ENCODE measurements at places on chromosomes 2 and 18. TPM values are rescaled to one million over a fixed set of nuclear protein-coding genes. Genes with fewer than 3 reads are reported as not detected.

The PAIP2B gene
- 10.6 TPM for polyA plus RNA-seq

The KIAA2012 gene
- polyA plus RNA-seq: not detected

The TCF4 gene
- polyA plus RNA-seq: 4.4 TPM

The MBOAT2 gene
- 15.9 TPM for polyA plus RNA-seq

The IL1RL1 gene
- polyA plus RNA-seq: 102 TPM

The HOXD13 gene
- not detected for polyA plus RNA-seq

The SULT1C2 gene
- 117 TPM for polyA plus RNA-seq

The EML6 gene
- 1.7 TPM for polyA plus RNA-seq

The SLC30A3 gene
- polyA plus RNA-seq: not detected

The LYG2 gene
- not detected for polyA plus RNA-seq

DNA sequence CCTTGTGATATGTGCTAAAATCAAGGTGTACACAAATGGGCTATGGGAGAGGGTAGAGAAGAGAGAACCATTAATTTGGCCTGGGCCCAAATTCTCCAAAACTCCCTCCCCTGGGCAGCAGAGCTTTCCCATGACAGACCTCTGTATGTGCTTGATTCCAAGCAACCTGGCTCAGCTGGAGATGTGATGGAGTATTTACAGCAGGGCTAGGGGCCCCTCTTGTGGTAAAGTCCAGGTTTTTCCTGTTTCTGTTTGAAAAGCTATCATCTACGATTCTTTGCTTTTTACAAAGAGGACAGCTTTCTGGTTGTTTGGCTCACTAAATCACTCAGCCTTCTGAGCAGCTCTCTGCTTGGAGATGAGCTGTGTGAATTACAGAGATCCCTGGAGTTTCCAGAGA, 40.3 kb downstream of the KCNS3 start:
- H3K4me1 ChIP-seq: peaks cover 3% of the 10 kb centered on the region
- no peaks in the 10 kb centered on the region for H3K27me3 ChIP-seq
- no peak overlapping the region for H3K27ac ChIP-seq
- H3K36me3 ChIP-seq: no peaks in the 10 kb centered on the region
- H3K4me3 ChIP-seq: no peak overlapping the region

GRCh38 chr2:146532009-146532408, 1312.8 kb upstream of the ACVR2A start:
- H3K27ac ChIP-seq: no peak overlapping the region
- H3K4me1 ChIP-seq: no peaks in the 10 kb centered on the region

GRCh38 chr2:7697052-7697451, 779.8 kb downstream of the RNF144A start:
- H3K36me3 ChIP-seq: no peaks in the 10 kb centered on the region
- no peak overlapping the region for H3K27ac ChIP-seq

- peaks cover 64% of the 10 kb centered on the region for H3K27me3 ChIP-seq
- H3K27ac ChIP-seq: no peak overlapping the region
- no peak overlapping the region for H3K4me3 ChIP-seq
Measured at GRCh38 chr2:174339561-174340399, 5.0 kb downstream of the SP9 start.

DNA sequence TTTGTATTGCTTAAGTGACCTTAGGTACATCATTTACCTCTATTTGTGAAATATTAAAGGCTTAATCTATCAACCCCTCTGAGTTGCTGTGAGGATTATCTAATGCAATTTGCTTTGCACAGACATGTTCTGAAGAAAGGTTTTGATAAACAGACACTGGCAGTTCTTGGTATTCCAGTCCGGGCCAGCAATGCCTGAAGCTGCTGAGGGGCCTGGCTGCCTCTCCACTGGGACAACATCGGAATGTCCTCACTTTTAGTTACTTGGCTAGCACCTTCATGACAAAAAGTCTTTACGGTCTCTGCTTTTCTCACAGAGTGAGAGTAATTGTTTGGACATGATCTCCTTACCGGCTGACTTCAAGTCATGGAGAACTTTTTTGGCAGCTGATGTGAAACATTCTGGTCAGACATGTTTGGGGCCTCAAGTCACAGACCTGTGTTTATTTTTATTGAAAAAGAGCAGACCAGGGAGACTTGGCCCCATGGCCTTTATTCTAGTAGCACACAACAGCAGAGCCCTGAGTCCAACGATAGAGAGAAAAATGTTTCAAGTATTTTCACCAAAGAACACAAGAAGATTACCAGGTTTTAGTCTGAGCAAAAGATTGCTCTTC, 1112.3 kb upstream of the FANCL start:
- no peaks in the 10 kb centered on the region for H3K27me3 ChIP-seq
- no peak overlapping the region for H3K27ac ChIP-seq
- DNase-seq: no peak
- no peak overlapping the region for H3K4me3 ChIP-seq
- H3K36me3 ChIP-seq: no peaks in the 10 kb centered on the region
- H3K4me1 ChIP-seq: no peaks in the 10 kb centered on the region

GRCh38 chr2:193331676-193332075, 1136.9 kb upstream of the TMEFF2 start:
- no peaks in the 10 kb centered on the region for H3K27me3 ChIP-seq
- H3K4me3 ChIP-seq: no peak overlapping the region
- no peaks in the 10 kb centered on the region for H3K4me1 ChIP-seq
- H3K27ac ChIP-seq: no peak overlapping the region
- H3K36me3 ChIP-seq: no peaks in the 10 kb centered on the region

GRCh38 chr18:23274638-23275482, 139.6 kb downstream of the CABLES1 start:
- DNase-seq: peak; percentile 34
- H3K4me1 ChIP-seq: peaks cover 4% of the 10 kb centered on the region
- no peaks in the 10 kb centered on the region for H3K36me3 ChIP-seq
- no peak overlapping the region for H3K27ac ChIP-seq
- no peak overlapping the region for H3K4me3 ChIP-seq

GRCh38 chr2:70690846-70691245, 77.2 kb downstream of the ADD2 start:
- no peak overlapping the region for H3K4me3 ChIP-seq
- no peaks in the 10 kb centered on the region for H3K4me1 ChIP-seq
- H3K27ac ChIP-seq: no peak overlapping the region

GRCh38 chr2:33277002-33277426, 199.4 kb upstream of the RASGRP3 start:
- H3K27me3 ChIP-seq: no peaks in the 10 kb centered on the region
- H3K4me3 ChIP-seq: no peak overlapping the region
- H3K36me3 ChIP-seq: no peaks in the 10 kb centered on the region
- DNase-seq: peak; percentile 32
- H3K4me1 ChIP-seq: no peaks in the 10 kb centered on the region
- H3K27ac ChIP-seq: no peak overlapping the region

DNA sequence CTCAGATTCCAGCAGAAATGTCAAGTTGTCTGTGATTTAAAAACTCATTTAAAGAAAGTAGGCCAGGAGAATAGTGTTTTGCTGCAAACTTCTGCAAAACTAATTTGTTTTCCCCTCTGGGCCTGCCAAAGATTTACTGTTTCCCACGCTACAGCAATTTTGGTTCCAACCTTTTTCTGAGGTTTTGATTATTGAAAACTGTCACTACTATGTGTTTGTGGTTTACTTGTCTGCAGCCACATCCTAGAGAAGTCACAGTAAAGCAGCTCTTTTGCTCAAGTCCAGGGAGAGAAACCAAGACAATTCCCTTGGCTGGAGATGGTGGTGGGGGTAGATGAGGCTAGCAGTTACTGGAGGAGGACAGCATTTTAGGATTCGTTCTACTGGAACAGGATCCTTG, 12.8 kb downstream of the IL1R2 start:
- no peak overlapping the region for H3K4me3 ChIP-seq
- no peak overlapping the region for H3K27ac ChIP-seq
- DNase-seq: no peak
- H3K36me3 ChIP-seq: no peaks in the 10 kb centered on the region
- H3K27me3 ChIP-seq: no peaks in the 10 kb centered on the region
- peaks cover 7% of the 10 kb centered on the region for H3K4me1 ChIP-seq

GRCh38 chr18:24538414-24539264, 78.2 kb downstream of the HRH4 start:
- H3K36me3 ChIP-seq: no peaks in the 10 kb centered on the region
- H3K4me3 ChIP-seq: no peak overlapping the region
- H3K27ac ChIP-seq: no peak overlapping the region
- DNase-seq: no peak
- no peaks in the 10 kb centered on the region for H3K27me3 ChIP-seq
- no peaks in the 10 kb centered on the region for H3K4me1 ChIP-seq

DNA sequence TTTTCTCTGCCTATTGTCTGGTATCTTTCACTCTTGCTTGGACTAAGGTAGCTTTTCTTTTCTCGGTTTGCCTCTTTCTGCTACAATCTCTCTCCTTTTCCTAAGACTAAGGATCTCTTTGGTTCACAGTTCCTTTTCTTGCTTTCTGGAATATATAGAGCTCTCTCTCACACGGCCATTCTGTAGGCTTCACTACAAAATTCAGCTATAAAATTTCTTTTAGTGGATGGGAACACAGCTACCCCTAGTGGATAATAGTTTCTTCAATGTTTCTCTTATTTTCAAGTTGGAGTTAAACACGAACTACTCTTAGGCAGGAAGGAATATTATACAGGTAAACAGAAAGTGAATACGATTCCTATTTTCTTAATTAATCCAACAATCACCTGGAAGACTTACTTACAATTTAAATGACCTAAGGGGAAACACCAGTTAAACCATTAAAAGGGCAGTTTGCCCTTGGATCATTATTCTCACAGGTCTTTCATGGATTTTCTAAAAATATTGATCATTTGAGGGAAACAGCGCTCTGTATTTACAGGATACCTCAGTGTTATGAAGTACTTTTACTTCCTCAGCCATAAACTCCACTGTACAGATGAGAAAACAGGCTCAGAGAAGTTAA, 140.5 kb downstream of the LRP2 start:
- no peaks in the 10 kb centered on the region for H3K4me1 ChIP-seq
- H3K27ac ChIP-seq: no peak overlapping the region
- DNase-seq: no peak
- no peaks in the 10 kb centered on the region for H3K27me3 ChIP-seq
- H3K36me3 ChIP-seq: peaks cover 7% of the 10 kb centered on the region

DNA sequence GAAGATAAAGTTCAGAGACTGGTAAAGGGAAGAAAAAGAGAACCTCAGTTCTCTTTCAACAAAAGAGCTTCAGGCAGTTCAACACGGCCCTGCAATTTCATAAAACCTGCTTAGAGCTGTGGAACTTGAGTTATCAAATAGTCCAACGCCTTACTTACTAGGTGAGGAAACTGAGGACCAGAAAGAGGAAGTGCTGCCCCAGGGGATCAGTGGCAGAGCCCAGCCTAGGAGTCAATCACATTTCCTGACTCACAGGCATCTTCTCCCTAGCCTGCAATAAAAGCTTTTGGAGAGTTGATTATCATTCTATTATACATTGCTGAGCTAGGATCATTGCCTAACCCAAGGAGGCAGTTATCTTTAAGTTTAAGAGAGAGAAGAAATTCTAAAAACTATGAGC, 77.4 kb downstream of the TXNL1 start:
- H3K4me1 ChIP-seq: no peaks in the 10 kb centered on the region
- H3K27ac ChIP-seq: no peak overlapping the region
- no peak for DNase-seq
- H3K27me3 ChIP-seq: no peaks in the 10 kb centered on the region
- no peaks in the 10 kb centered on the region for H3K36me3 ChIP-seq

DNA sequence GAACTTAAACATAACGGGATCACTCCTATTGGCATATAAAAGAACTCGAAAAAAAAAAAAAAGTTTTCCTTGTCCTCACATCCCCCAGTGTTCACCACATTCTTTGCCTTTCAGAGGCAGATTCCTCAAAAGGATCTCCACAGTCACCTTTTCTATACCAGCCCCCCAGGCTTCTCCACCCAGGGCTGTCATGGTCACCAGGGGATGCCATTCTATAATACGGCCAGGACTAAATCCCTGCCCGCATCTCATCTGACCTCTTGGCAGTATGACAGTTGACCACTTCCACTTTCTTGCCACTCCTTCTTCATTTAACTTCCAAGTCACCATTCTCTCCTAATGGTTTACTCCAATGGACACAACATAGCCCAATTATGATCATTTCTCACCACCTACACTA, 29.3 kb downstream of the SOS1 start:
- H3K27me3 ChIP-seq: no peaks in the 10 kb centered on the region
- no peak overlapping the region for H3K4me3 ChIP-seq

GRCh38 chr2:106582148-106583143, 95.3 kb downstream of the CD8B2 start:
- peak overlapping the region; percentile 9 for H3K27ac ChIP-seq
- no peaks in the 10 kb centered on the region for H3K36me3 ChIP-seq
- DNase-seq: peak; percentile 92

- H3K4me1 ChIP-seq: no peaks in the 10 kb centered on the region
- no peaks in the 10 kb centered on the region for H3K36me3 ChIP-seq
- H3K27ac ChIP-seq: no peak overlapping the region
- no peaks in the 10 kb centered on the region for H3K27me3 ChIP-seq
Measured at GRCh38 chr2:158699323-158699722, 95.8 kb upstream of the DAPL1 start.

DNA sequence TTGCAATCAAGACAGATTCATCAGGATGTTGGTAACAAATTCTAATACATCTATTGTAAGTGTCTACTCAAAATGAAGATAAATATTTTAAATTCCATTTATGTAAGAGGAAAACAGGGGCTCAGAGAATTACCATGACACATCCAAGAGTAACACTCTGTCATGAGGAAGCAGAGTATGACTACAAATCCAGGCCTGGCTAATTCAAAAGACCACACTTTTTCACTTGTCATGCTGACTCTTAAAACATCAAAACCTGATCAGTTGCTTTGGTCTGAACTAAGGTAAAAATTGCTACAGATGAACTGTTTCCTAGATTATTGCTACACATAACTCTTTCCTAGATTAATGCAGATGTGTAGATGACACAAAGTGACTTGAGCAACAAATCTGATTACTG, 880.6 kb downstream of the TSN start:
- no peaks in the 10 kb centered on the region for H3K27me3 ChIP-seq
- no peak overlapping the region for H3K27ac ChIP-seq
- no peaks in the 10 kb centered on the region for H3K4me1 ChIP-seq
- no peaks in the 10 kb centered on the region for H3K36me3 ChIP-seq

DNA sequence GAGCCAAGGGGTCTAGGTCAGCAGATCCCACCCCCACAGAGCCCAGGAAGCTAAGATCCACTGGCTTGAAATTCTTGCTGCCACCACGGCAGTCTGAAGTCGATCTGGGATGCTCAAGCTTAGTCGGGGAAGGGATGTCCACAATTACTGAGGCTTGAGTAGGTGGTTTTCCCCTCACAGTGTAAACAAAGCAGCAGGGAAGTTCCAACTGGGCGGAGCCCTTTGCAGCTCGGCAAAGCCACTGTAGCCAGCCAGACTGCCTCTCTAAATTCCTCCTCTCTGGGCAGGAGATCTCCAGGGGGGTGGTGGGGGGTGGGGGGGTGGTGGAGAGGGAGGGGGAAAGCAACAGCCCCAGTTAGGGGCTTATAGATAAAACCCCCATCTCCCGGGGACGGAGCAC, 419.5 kb downstream of the NUP35 start:
- no peaks in the 10 kb centered on the region for H3K36me3 ChIP-seq
- H3K4me3 ChIP-seq: no peak overlapping the region
- H3K27me3 ChIP-seq: no peaks in the 10 kb centered on the region
- H3K4me1 ChIP-seq: no peaks in the 10 kb centered on the region

GRCh38 chr2:169294001-169294675, 68.2 kb downstream of the LRP2 start:
- H3K27ac ChIP-seq: no peak overlapping the region
- no peak overlapping the region for H3K4me3 ChIP-seq
- no peaks in the 10 kb centered on the region for H3K4me1 ChIP-seq
- peaks cover 3% of the 10 kb centered on the region for H3K36me3 ChIP-seq

Data from kidney (tissue), 22 donors.